ENCODE measurements at places on chromosomes 3 and 15.

DNA sequence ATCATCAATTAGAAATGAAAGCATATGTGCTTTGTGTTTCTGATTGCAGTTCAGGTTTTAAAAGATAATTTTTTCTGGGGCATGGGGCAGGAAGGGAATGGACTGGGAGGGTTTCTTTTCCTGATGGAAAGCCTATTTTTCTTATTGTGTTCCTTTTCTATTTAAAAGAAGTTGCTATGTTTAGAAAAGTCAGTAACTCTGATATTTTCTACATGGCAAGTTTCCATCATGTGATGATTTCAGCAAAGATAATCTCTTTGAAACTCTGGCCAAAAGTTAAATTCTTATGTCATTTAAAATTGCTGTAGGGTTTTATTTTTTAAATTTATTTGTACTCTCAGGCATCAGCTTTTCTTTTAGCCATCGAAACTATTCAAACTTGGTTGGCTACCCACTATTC is 601.2 kb downstream of the FOXP1 start:
- DNase-seq, result no peak

GRCh38 chr3:168186293-168186983 is 90.7 kb upstream of the GOLIM4 start:
- no peak for DNase-seq

DNA sequence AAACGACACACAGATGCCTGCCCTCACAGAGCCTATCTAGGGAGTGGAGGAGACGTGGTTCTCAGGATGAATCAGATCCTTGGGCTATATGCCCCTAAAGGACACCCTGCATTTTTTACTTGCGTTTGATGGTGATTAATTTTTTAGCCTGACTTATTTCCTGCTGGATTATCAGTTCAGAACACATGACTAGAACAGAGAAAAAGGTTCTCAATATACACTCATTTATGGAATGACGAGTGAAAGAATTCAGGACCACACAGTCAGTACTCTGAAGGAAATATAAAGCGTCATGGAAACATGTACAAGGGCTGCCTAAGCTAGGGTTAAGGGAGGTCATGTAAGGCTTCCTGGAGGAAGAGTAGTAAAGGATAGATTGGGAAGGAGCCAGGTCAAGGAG is 121.8 kb downstream of the SSR3 start:
- DNase-seq, result no peak

GRCh38 chr3:180290300-180290699 is 253.6 kb upstream of the PEX5L start:
- no peak for DNase-seq

DNA sequence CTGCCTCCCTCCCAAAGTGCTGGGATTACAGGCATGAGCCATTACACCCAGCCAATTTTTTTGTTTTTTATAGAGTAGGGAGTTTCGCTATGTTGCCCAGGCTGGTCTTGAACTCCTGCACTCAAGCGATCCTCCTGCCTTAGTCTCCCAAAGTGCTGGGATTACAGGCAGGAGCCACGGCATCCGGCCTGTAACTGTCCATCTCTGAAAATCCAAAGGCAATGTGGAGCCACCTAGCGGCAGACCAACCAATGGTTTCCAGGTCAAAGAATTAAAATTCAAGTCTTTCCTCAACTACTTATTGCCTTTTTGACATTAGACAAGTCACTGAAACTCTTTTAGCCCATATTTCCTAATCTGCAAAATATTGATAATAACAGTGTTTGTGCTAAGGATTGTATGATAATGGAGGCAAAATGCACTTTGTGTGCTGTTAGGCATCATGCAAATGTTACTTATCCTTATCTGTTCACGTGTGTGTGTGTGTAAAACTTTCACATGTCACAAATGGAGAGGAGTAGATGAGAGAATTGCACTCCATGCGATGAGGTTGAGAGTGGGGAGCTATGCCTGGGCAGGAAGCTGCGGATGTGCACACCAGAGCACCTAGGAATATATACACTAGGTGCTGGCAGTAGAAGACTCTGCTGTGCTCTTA is 48.7 kb downstream of the COL8A1 start:
- no peak for DNase-seq

GRCh38 chr15:81322676-81323253 is 1.2 kb downstream of the STARD5 start:
- DNase-seq, result no peak

DNA sequence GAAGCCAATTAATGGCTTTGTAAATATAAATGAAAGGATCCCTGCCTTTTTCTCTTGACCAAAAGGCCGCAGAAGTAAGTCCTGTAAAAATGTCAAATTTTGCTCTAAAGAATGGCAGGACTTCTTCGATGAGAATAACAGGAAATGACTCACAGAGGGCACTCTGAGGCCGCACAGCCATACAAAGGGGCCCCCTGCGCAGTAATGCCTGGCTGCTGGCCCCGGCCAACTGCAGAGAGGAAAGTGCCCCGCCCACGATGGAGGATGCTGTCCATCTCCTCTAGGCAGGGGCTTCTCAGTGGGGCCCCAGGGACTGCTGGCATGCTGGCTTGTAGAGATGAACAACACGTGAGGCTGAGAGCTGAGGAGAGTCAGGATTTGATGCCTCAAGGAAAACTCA is 18.1 kb upstream of the SCN10A start:
- peak; percentile 52 for DNase-seq

DNA sequence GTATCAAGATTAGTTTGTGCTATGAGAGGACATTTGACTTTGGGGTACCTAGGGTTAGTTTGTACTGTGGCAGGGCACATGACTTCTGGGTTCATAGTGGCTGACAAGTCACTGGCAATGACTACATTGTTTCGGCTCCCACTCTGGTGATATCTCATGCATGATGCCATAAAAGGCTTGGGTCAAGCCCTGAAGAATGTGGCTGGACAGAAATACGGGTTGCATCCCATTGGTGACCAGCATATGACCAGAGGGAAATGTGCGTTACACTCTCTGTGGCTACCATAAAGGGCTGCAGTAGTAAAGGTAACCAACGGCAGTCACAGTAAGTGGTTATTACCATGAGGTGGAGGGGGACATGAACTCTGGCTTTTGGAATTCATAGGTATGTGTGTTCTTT is 18.4 kb downstream of the THOC7 start:
- DNase-seq, result no peak

- DNase-seq, result no peak
Observed at GRCh38 chr3:63493101-63493500, 159.4 kb upstream of the SNTN start.

- no peak for DNase-seq
Observed at GRCh38 chr3:150611666-150612065, 8.5 kb downstream of the SELENOT start.

- no peak for DNase-seq
Observed at GRCh38 chr3:19248767-19249166, 100.5 kb downstream of the KCNH8 start.

GRCh38 chr3:36733162-36733696 is 31.1 kb downstream of the DCLK3 start:
- no peak for DNase-seq

- DNase-seq, result no peak
Observed at GRCh38 chr15:25055356-25056068, 100.7 kb downstream of the SNRPN start.

DNA sequence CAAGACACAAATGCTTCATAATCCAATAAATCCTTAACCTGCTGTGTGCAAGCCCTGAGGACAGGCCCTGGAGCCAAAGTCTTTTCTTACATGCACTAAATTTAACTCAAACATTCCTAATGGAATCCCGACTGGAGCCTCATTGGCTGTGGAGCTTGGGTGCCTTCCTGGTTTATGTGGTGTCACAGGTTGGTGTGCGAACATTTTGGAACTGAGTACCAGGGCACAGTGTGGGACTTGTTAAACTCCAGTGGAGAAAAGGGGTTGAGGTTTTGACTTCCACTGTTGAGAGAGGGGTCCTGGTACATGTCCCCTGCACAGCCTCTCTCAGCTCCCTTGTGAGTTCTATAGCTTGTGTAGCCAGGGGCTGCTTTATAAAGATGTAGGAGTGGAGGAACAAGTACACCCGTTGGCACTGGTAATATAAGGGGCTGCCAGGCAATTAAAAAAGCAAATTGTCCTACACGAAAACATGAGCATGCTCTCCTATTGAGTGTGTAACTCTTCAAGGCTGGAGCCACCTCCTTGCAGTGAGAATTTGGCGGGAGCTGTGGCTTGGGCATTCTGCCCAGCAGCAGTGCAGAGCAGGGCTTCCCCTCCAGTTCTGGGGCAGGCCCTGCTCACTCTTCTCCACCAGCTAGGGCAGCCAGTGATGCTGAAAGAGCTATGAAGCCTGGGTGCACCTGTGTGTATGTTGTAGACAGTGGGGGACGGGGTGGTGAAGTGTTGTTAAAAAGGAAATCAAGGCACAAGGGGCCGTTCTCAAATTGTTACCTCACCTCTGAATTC is 218.1 kb downstream of the CLSTN2 start:
- DNase-seq, result no peak

- DNase-seq, result no peak
Observed at GRCh38 chr15:85430406-85431204, 50.2 kb downstream of the AKAP13 start.

- no peak for DNase-seq
Observed at GRCh38 chr3:119161240-119161639, 12.2 kb upstream of the UPK1B start.

- DNase-seq, result no peak
Observed at GRCh38 chr3:22377421-22377820, 626.4 kb upstream of the ZNF385D start.

DNA sequence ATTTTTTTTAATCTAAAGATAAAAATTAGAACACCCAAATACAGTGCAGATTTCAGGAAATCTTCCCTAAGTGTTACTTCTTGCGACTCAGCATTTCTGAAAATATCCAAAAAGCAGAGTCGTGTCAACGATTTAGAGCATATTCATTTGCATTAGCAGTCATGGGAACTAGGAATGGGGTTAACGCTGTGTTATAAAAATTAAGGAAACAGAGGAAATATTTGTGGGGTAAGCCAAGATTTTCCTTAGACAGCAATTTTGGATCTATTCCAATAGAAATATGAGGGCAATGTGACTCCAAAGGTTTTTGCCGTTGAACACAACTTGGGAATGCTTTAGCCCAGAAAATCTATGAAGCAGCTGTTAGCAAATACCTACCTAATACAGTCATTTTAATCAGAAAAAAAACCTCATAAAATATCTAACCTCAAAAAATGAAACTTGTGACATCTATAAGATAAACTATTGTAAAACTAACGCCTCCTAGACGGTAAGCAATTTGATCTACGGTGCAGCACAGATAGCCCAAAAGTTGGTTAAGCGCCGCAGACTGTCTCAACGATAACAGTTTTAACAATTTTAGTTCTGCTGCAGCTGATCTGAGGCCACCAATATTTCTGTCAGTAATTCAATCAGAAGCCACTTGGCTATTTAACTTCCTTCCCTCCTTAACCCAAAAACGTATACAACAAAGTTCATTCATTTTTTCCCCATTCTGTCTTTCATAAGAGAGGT is 5.8 kb upstream of the ATP11B start:
- DNase-seq, result no peak

DNA sequence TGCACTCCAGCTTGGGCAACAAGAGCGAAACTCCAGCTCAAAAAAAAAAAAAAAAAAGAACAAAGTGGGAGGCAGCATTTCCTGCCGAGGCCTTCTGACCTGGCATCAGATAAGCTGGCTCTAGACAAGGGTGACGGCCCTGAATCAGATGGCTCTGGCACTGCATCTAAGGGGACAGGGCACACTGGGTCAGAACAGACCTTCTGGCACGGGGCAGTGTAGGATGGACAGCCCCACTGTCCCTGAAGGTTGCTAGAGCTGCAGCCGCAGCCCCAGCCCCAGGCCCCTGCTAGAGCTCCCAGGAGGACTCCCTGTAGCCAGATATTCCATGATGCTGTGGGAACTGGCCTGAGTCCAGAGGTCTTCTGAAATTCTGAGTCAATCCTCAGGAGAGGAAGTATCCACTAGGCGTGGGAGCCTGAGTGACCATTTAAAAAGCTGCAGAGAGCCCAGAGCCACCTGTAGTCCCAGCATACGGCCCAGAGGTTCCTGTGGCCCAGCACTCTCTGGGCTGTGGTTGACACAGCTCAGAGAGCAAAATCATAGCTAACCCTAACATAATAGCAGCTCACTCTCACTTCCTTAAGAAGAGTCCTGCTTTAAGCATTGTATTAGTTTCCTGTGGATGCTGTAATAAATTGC is 69.2 kb upstream of the MFGE8 start:
- DNase-seq, result no peak

GRCh38 chr15:29942548-29942947 is 120.3 kb upstream of the TJP1 start:
- DNase-seq, result no peak

DNA sequence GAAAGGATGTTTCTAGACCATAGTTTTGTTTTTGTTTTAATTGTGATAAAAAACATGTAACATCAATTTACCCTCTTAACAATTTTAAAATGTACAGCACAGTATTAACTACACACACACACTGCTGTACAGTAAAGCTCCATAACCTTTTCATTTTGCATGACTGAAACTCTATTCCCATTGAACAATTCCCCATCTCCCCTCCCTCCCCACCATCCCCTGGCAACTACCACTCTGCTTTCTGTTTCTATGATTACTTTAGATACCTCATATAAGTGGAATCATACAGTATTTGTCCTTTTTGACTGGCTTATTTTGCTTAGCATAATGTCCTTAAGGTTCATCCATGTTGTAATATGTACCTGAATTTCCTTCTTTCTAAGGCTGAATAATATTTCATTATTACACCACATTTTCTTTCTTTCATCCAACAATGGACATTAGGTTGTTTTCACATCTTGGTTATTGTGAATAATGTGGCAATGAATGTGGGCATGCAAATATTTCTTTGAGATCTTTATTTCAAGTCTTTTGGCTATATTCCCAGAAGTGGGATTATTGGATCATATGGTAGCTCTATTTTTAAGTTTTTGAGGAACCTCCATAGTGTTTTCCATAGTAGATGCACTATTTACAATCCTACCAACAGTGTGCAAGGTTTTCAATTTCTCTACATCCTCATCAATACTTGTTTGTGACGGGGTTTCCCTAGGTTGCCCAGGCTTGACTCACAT is 10.7 kb downstream of the CHST14 start:
- no peak for DNase-seq

GRCh38 chr3:165852711-165853110 is 15.5 kb upstream of the BCHE start:
- no peak for DNase-seq

DNA sequence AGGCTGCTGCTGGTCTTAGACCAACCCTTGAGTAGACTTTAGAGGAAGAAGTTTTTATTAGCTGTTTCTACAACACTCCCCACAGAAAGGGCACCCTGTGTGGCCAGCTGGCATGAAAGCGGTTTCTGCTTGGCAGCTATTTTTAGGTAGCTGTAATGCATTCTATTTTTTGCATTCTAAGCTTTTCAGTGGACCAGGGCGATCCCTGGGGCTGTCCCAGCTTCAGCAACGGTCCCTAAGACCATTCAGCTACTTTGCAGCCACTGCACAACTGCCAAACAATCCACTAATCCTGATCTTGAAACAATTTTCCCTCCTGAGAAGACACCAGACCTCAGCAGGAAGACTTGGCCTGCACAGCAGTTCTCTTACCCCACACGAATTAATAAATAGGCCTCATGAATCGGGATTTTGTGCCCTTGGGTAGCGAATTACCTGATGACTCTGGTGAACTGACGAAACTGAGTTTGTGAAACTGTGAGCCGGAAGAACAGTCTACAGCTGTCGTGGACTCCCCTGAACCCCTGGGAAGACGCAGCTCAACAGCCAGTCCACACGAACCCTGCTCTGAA is 14.6 kb upstream of the TFRC start:
- no peak for DNase-seq

Data from NCI-H1417 (cell line).